ENCODE measurements at places on chromosomes 1 and 21. TPM values are rescaled to one million over a fixed set of nuclear protein-coding genes. Genes with fewer than 3 reads are reported as not detected.

- no peak overlapping the region for H3K27ac ChIP-seq
- DNase-seq, result peak; percentile 25
- no peaks in the 10 kb centered on the region for H3K36me3 ChIP-seq
Observed at GRCh38 chr1:119002028-119002686, 14.0 kb upstream of the TBX15 start.

- DNase-seq, result no peak
- no peak overlapping the region for H3K27ac ChIP-seq
- H3K4me3 ChIP-seq, result no peak overlapping the region
- H3K4me1 ChIP-seq, result no peaks in the 10 kb centered on the region
Observed at GRCh38 chr1:215569986-215570824, 3.1 kb downstream of the KCTD3 start.

DNA sequence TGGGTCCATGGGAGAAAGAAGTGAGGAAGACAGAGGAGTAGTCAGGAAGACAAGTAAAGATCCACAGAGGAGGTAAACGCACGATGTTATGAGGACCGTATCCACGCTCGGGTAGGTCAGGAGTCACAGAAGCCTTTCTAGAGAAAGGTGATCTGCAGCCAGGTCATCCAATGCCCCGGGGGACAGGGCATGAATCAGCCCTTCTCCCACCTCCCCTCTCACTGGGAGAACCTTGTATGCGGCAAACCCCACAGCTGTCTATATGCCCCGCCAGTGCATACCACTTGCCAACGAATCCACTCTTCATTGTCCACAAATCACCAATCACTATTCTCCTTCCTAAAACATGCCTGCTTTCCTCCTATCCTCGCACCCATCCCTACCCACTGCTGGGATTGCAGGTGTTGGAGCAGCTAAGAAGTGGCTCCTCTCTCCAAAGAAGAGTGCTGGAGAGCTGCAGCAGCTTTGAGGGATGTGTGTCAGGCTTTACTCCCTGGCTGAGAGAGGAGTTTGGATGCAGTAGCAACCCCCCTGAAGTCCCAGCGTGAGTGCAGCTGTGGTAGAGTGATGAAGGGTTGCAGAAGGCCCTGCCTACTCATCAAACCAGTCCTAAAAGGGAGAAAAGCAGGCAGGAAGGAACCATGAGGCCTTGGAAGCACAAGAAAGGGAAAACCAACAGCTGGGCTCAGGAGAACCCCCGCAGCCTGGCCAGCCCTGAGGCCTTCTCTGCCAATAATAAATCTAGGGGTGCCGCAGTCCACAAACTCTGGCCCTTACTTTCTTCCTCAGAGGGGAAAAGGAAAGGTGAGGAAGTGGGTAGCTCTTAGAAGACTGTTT, 102.2 kb upstream of the GADD45A start:
- no peak overlapping the region for H3K27ac ChIP-seq
- no peak overlapping the region for H3K4me3 ChIP-seq
- H3K36me3 ChIP-seq, result no peaks in the 10 kb centered on the region
- DNase-seq, result no peak
- H3K4me1 ChIP-seq, result no peaks in the 10 kb centered on the region
- no peaks in the 10 kb centered on the region for H3K27me3 ChIP-seq

- no peaks in the 10 kb centered on the region for H3K27me3 ChIP-seq
- H3K4me1 ChIP-seq, result no peaks in the 10 kb centered on the region
- peaks cover 21% of the 10 kb centered on the region for H3K36me3 ChIP-seq
- peak; percentile 67 for DNase-seq
- H3K4me3 ChIP-seq, result no peak overlapping the region
Observed at GRCh38 chr1:36342426-36343185, 19.2 kb upstream of the EVA1B start.

- no peak overlapping the region for H3K4me3 ChIP-seq
- DNase-seq, result no peak
- peaks cover 35% of the 10 kb centered on the region for H3K4me1 ChIP-seq
- no peaks in the 10 kb centered on the region for H3K27me3 ChIP-seq
- H3K27ac ChIP-seq, result no peak overlapping the region
- H3K36me3 ChIP-seq, result no peaks in the 10 kb centered on the region
Observed at GRCh38 chr1:175866776-175867175, 123.4 kb upstream of the TNR start.

DNA sequence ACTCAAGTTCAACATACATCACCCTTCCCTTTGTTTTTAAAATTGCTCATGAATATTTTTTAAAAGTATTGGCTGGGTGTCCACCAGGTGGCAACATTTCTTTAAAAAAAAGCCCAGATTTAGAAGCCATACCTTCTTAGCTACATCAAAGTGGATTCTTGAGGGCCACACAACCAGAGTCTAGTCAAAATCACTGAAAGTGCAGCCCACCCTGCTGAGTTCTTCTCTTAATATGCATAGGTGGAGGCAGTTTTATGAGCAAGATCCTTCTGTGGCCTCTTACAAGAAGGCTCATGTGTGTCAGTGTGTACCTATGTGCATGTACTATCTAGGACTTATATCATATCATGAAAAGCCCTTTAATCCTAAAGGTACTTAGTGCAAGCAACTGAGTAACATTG, 16.9 kb upstream of the GNG12 start:
- H3K27ac ChIP-seq, result no peak overlapping the region
- no peak overlapping the region for H3K4me3 ChIP-seq
- H3K36me3 ChIP-seq, result no peaks in the 10 kb centered on the region

- peaks cover 10% of the 10 kb centered on the region for H3K27me3 ChIP-seq
- no peaks in the 10 kb centered on the region for H3K36me3 ChIP-seq
- H3K4me1 ChIP-seq, result peaks cover 5% of the 10 kb centered on the region
- DNase-seq, result no peak
- no peak overlapping the region for H3K27ac ChIP-seq
Observed at GRCh38 chr1:203325026-203325417, 19.7 kb downstream of the BTG2 start.

- H3K27ac ChIP-seq, result no peak overlapping the region
- no peaks in the 10 kb centered on the region for H3K27me3 ChIP-seq
- H3K4me3 ChIP-seq, result no peak overlapping the region
- peaks cover 6% of the 10 kb centered on the region for H3K36me3 ChIP-seq
Observed at GRCh38 chr1:50237056-50237455, 128.3 kb downstream of the ELAVL4 start.

The SDCCAG8 gene
- 10.0 TPM for total RNA-seq

- H3K4me1 ChIP-seq, result peaks cover 2% of the 10 kb centered on the region
- no peak overlapping the region for H3K27ac ChIP-seq
- H3K36me3 ChIP-seq, result no peaks in the 10 kb centered on the region
- peak; percentile 96 for DNase-seq
Observed at GRCh38 chr1:47179017-47179987, 10.5 kb downstream of the PDZK1IP1 start.

- no peaks in the 10 kb centered on the region for H3K27me3 ChIP-seq
- no peak overlapping the region for H3K27ac ChIP-seq
- H3K4me1 ChIP-seq, result peaks cover 3% of the 10 kb centered on the region
- no peak for DNase-seq
- H3K4me3 ChIP-seq, result no peak overlapping the region
Observed at GRCh38 chr21:35368326-35368725, 319.2 kb upstream of the RUNX1 start.

DNA sequence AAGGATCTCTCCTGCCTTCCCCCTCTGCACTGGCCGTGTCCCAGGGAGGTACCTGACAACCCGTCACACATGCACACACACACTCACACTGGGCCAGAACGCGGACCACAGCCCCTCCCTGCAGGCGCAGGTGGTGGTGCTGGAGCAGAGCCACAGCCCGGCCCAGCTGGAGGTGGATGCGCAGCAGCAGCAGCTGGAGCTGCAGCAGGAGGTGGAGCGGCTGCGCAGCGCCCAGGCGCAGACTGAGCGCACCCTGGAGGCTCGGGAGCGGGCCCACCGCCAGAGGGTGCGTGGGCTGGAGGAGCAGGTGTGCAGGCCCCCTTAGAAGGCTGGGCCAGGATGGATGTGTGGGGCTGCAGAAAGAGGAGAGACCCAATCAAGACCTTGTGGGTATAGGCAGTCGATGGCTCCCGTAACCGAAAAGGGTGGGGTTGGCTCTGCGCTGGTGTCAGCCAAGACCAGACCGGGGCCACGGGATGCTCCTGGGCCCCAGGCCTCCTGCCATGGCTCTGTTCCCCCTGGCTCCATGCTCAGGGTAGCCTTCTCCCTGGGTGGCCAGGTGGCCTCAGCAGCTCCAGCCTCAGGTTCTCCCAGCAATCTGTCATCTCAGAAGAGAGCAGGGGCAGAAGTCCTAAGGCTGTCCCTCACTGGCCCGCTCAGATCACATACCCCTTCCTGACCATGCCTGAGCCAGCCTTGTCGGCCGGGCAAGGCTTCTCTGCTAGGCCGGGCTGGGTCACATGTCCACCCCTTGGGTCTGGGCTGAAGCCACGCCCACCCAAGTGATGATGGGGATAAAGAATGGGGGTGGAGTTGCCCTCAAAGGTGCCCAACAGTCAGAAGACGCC, 8.9 kb downstream of the MFAP2 start:
- DNase-seq, result peak; percentile 75
- H3K27ac ChIP-seq, result no peak overlapping the region
- H3K4me1 ChIP-seq, result no peaks in the 10 kb centered on the region

The MLLT11 gene
- 13.0 TPM for total RNA-seq

GRCh38 chr1:89927478-89927877, 67.4 kb upstream of the ZNF326 start:
- no peak overlapping the region for H3K27ac ChIP-seq
- H3K36me3 ChIP-seq, result peaks cover 41% of the 10 kb centered on the region
- peaks cover 17% of the 10 kb centered on the region for H3K4me1 ChIP-seq
- no peak overlapping the region for H3K4me3 ChIP-seq
- no peaks in the 10 kb centered on the region for H3K27me3 ChIP-seq
- DNase-seq, result no peak

The C2CD2 gene
- 14.6 TPM for total RNA-seq

The PRRX1 gene
- not detected for total RNA-seq
